ENCODE measurements at places on chromosomes 5 and 9.

DNA sequence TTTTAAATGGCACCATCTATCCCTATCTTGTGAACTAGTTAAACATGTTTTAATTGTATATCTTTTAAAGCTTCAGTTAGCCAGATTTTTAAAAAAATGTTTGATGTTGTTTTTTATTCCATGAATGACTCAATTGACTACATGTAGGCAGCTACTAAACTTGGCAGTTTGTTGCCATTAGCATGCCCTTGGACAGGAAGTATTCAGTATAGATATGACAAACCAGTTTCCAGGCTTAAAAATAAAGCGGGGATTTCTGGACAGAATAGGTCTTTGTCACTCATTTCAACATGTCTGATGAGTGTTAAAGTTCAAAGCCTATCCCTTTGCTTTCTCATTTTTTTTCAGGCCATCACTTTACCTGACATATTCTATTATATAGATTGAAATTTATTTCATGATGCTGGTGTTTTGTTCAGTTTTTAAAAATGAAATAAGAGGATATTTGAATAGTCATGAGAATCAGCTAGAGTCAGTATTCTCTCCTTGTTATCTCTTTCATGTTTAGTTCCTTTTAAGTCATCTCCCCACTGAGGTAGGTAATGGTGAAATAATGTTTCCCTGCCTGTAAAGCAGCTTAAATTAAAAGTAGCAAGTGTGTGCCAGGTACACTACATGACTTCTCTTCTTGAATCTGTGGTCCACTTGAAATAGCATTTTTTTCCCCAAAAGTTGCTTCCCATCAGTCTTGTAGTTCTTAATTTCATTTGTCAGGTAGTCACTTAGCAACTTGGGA lies 11.9 kb downstream of the TNFAIP8 start:
- DNase-seq, result no peak

DNA sequence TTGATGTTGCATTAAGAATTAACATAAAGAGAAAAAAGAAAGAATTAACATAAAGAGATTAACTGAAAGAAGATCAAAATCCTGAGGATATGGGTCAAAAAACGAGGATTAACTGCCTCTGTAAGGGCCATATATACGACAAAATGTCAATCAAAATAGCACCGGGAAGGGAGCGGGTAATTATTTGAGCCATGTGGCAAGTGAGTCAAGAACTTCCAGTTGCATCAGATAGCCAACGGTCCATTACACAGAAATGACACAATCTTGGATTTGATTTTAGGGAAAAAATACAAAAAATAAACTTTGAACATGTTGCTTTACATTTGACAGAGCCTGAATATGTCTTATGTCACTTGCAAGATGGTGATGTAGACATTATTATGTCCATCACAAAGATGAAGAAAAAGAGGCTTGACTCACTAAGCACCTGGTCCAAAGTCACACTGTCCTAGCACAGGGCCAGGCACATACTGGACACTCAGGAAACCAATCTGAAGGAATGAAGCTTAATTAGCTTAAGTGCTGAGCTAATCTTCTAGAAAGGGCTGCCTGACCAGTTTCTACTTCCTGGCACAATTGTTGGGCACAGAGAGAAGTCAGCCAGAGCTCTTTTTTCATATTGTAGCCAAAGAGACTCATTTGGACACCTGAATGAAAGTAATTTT lies 273.2 kb upstream of the PAPPA start:
- DNase-seq, result no peak

- DNase-seq, result no peak
Observed at GRCh38 chr5:143372187-143372829, 31.2 kb downstream of the NR3C1 start.

GRCh38 chr9:79134654-79135053 lies 437.1 kb upstream of the TLE4 start:
- DNase-seq, result no peak
